Activated CD4-positive, alpha-beta T cell treated with anti-CD3 and anti-CD28 coated beads for 36 hours (primary cell): ENCODE measurements at places on chromosomes 4 and X. TPM values are rescaled to one million over a fixed set of nuclear protein-coding genes. Genes with fewer than 3 reads are reported as not detected.
A peak's percentile ranks its signal among the peaks of the same experiment; 100 is the strongest.

The PLS3 gene
- total RNA-seq = 3.2 TPM

- H3K27ac ChIP-seq = no peak overlapping the region
- no peak overlapping the region for H3K4me3 ChIP-seq
- DNase-seq = peak; percentile 62
- no peaks in the 10 kb centered on the region for H3K27me3 ChIP-seq
Measured at GRCh38 chrX:133776072-133776471, 209.3 kb downstream of the GPC3 start.

The EGF gene
- not detected for total RNA-seq

- no peak overlapping the region for H3K27ac ChIP-seq
- H3K36me3 ChIP-seq = no peaks in the 10 kb centered on the region
- no peaks in the 10 kb centered on the region for H3K27me3 ChIP-seq
- DNase-seq = no peak
- H3K4me1 ChIP-seq = no peaks in the 10 kb centered on the region
- no peak overlapping the region for H3K4me3 ChIP-seq
Measured at GRCh38 chrX:18810416-18810815, 103.0 kb downstream of the PPEF1 start.

The DDX60 gene
- 22.2 TPM for total RNA-seq
